ENCODE measurements at places on chromosomes 11 and 22.
A peak's percentile ranks its signal among the peaks of the same experiment; 100 is the strongest.

DNA sequence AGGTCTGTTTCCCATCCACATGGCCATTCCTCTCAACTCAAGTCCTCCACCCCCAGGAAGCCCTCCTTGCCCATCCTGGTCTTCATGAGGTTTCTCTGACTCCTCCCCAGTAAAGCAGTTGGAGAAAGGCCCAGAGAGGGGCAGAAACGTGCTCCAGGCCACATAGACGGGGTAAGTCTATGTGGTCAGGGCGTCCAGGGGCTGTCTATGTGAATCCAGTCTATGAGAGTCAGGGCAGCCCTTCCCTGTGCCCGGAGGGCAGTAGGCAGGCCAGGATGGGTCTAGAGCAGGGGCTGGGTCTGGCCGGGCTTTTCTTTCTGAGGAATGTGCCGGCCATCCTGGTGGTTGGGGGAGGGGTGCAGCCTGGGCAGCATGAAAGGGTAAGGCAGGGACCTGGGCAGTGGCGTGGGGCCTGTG, 11.7 kb downstream of the GUCD1 start:
- DNase-seq, result no peak

- peak; percentile 17 for DNase-seq
Measured at GRCh38 chr22:28923826-28924732, 40.7 kb downstream of the ZNRF3 start.

GRCh38 chr22:20926243-20926642, 9.0 kb downstream of the CRKL start:
- DNase-seq, result no peak

DNA sequence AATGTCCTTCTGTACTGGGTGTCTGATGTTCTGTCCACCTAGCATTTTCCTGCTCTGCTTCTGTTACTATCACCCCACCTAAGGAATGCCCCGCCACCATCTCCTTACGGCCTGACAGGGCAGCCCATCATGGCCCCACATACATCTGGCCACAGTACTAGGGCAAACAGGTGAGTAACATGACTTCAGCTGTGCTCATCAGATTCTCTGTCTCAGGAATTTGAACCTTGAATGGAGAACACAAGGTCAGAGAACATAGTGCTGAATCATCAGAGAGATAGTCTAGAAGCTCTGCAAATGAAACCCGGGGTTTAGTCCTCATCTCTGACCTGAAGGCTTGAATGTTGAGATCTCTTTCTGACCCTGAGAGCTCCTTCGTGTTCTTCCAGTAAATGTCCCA, 32.4 kb downstream of the ZC3H12C start:
- DNase-seq, result no peak

GRCh38 chr11:64611869-64612646, 21.0 kb downstream of the SLC22A12 start:
- no peak for DNase-seq

DNA sequence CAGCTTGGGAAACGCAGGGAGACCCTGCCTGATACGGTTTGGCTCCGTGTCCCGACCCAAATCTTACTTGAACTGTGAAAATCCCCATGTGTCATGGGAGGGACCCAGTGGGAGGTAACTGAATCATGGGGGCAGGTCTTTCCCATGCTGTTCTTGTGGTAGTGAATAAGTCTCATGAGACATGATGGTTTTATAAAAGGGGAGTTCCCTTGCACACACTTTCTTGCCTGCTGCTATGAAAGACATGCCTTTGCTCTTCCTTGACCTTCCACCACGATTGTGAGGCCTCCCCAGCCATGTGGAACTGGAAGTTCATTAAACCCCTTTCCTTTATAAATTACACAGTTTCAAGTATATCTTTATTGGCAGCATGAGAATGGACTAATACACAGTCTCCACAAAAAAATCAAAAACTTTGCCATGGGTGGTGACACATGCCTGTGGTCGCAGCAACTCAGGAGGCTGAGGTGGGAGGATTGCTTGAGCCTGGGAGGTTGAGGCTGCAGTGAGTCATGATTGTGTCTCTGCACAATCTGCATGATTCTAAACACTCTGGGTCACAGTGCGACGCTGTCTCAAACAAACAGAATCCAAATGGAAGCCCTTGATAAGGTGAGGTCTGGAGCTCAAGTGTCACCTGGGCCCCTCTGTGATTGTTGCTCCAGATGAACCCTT, 34.9 kb downstream of the SYN3 start:
- no peak for DNase-seq

DNA sequence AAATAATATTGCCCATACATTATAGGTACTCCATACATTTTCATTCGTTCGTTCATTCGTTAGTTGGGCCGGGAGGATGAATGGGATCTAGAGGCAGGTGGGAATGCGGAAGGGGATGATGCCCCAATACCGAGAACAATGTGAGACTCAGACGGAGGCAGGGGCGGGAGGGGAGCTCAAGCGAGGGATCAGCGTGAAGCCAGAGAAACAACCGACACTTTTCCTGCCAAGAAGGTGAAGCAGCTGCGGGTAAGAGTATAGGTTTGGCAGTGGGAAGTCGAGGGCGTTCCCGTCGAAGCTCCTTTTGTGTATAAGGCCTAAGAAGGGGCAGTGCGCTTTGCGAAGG, 1.1 kb upstream of the ARHGEF17 start:
- no peak for DNase-seq

GRCh38 chr11:104526006-104526405, 362.1 kb upstream of the PDGFD start:
- no peak for DNase-seq

DNA sequence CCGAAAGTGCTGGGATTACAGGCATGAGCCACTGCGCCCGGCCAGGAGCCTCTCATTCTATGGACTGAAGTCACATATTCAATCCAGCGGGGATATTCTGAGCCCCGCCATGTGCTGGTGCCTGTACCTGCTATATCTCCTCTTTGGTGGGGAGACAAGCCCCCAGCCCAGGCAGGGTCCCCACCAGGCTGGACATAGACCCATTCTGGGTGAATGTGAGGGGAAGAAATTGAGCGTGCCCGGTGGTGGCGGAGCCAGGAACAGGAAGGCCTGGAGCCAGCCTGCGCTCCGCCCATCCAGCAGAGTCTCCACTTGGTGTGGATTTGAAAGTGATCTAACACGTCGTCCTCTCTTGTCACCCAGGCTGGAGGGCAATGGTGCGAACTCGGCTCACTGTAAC, 38.0 kb upstream of the CSNK1E start:
- DNase-seq, result no peak

GRCh38 chr11:61586792-61587430, 6.0 kb upstream of the SYT7 start:
- DNase-seq, result no peak

- DNase-seq, result no peak
Measured at GRCh38 chr22:44012162-44012561, 11.9 kb upstream of the PARVB start.

- DNase-seq, result no peak
Measured at GRCh38 chr22:46619240-46619829, 851 bp upstream of the GRAMD4 start.

DNA sequence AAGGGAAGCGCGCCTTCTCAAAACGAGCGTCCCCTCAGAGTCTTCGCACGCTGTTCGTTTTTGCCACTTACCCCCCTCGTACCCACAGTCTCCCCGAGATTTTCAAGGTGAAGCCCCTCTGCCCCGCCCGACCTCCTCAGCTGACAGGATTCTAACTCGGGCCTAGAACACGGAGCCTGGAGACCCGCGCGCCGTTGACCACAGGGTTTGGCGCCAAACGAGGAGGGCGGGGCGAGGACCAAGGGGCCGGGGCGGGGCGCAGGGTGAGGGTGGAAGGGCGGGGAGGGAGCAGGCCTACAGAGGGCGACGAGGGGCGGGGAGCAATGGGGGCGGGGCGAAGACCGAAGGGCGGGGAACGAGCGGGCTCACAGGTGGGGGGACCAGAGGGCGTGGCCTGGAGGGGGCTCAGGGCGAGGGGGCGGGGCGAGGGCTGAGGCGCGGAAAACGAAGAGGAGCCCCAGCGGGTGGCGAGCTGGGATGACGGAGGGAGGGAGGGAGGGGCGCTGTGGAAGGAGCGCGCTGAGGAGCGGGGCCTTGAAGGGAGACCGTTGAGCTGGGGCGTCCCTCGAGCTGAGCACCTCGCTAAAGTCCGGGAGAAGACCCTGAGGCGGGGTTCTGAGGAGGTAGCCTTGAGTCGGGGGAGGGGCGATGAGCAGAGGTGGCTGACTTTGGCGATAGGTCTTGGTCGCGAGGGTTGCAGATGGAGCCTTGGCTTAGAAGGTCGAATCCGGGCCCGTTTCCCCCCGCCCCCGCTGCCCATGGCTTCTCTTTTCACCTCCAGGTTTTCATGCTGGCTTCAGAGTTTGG, at the start of gene DMC1:
TSS of gene DMC1 (minus strand) at position 212 of the 807 bp plus-strand sequence. CDS start 1,927 bp downstream, outside the sequence.
- peak; percentile 86 for DNase-seq

DNA sequence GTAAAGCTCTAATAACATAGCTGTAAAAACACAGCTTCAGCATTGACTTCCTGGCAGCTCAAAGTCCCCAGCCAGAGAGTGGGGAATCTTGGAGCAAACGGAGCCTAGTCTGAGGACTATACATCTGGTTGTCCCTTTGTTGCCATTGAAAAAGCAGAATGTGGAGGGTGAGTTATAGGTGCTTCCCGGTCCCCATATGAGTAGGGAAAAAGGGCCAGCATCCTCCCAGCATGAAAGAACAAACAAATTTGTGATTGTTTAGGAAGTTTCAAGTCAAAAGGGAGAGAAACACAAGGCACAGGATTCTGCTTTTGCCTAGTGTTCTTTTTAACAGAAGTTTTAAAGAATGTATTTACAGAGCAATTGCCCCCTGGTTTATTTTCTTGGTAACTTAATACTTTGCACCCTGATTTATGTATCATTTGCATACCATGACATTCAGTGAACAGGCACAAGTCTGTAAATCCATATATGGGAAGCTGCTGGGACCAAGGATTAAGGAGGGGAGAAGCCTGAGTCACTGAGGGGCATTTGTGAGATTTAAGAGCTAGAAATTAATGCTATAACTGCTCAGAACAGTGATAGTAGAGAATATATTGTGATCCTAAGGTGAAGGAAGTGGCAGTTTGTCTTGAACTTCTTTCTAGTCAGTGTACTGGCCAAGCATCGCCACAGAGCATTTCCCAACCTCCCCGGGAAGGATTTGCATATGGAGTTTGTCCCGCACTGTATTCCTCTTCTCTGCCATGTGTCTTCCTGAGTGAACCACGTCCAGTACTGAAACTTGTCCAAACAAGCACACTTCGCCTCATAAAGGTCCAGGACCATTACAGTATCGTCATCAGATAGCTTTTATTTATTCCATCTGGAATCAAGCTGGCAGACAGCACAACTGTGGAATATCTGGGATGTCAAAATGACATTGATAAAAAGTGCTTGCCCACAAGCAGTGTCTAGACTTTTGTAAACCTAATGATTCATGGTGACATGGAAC, 103.0 kb downstream of the DBX1 start:
- no peak for DNase-seq

DNA sequence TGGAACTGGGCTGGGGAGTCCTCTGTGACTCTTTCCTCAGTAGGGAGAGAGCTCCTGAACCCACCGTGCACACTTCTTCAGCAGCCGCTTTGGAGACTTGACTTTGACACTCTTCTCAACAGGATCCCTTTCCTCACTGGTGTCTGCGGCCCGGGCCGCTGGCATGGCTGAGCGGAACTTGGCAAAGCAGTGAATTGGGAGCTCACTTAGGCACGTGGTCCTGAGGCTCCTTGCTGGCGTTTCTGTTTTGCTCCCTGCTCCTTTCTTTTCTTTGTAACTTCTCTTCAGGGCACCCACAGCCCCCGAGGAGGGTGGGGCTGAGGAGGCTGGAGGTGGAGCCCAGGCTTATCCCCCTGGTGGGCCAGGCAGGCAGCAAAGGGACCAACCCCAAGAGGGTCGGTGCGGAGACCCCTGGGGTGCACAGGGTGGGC, 8.4 kb upstream of the KCNQ1OT1 start:
- DNase-seq, result no peak

GRCh38 chr22:44525941-44526778, 28.1 kb upstream of the RTL6 start:
- DNase-seq, result no peak

- DNase-seq, result peak; percentile 57
Measured at GRCh38 chr11:65425105-65425970, 2.7 kb downstream of the NEAT1 start.

GRCh38 chr11:64372021-64372420, 13.1 kb downstream of the RPS6KA4 start:
- DNase-seq, result no peak

DNA sequence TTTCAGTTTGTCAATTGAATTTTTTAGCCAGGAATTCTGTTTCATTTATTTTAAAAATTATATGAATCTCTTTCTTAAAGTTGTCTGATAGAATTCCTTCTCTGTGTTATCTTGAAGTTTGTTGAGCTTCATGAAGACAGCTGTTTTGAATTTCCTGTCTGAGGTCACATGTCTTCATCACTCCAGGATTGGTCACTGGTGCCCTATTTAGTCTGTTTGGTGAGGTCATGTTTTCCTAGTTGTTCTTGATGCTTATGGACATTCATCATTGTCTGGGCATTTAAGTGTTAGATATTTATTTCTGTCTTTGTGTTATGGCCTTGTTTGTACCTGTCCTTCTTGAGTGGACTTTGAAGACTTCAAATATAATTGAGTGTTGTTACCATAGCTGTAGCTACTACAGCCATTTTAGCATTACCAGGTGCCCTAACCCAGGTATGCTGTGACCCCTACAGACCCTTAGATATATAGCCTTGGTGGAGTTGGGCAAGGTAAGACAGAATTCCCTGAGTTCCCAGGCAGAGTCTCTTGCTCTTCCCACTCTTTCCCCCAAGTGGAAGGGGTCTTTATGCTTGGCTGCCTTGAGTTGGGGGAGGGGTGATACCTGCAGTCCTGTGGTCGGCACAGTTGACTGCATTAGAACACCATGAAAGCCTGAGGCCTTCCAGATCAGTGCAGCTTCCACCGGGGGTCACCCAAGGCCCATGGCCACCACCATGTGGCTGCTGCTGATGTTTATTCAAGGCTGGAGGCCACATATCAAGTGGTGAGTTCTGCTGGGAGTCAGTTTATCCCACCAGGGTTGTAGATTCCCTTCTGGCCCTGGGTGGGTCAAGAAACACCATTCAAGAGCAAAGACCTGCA, 229.6 kb downstream of the DYNC2H1 start:
- no peak for DNase-seq

DNA sequence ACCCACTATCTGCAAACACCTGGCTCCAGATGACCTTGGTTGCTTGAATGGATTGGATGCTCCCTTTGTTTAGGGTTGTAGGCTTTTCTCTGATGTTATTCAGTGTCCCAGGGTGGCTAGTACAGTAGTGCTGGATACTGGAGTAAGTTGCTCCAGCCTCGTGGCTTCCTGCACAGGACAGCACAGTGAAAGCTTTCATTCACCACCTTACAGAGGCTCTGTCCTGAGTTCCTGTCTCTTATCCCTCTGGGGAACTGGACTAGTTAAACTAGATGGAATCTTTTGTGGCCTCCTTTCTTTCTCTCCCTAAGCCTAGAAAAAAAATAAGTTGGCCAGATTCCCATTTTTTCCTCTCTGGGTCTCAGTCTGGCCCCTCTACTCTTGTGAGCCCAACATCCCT, 42.6 kb downstream of the MRPL48 start:
- no peak for DNase-seq

- DNase-seq, result no peak
Measured at GRCh38 chr11:118098996-118099837, 12.5 kb upstream of the SMIM35 start.

- no peak for DNase-seq
Measured at GRCh38 chr11:119612814-119613213, 116.2 kb downstream of the NECTIN1 start.

Data from gastrocnemius medialis (tissue), 4 donors.